ENCODE measurements at places on chromosomes 5 and 9.

GRCh38 chr5:38692781-38693527 is 136.5 kb upstream of the LIFR start:
- no peak for DNase-seq

- DNase-seq: no peak
Measured at GRCh38 chr5:167639766-167640165, 651.7 kb upstream of the WWC1 start.

DNA sequence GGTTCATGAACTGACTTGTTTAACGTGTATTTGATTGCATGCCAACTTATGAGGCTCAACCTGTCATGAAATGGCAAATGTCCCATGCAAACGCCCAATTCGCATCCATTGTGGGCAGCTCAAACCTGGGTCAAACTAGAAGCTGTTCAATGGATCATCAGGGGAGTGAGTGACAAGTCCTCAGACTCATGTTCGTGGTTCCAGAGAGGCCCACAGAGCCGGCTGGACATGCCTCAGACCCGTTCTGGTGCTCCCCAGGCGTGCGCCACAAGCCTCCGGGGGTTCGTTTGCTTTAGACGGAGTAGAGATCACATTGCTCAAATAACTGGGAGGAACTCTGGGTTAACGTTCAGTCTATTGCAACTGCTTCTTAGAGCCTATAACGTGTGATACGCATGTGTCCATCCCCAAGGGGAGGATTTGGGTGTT is 15.0 kb downstream of the GFI1B start:
- DNase-seq: no peak

DNA sequence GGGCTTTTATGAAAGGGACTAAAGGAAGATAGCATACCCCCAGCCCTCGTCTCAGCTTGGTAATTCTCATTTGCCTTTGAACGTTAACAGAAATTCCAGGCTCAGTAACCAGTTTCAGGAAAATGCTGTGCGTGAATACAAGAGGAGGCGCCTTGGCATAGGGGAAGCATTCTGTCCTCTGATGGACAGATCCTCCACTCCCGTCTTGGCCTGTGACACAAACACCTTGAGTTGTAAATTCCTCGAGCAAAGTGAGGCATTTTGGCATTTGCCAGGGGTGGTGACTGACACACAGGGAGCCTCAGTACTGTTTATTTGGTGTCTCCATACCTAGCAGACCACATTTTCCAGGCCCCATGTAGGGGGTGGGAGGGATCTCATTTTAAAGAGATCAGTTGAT is 44.8 kb downstream of the APTX start:
- no peak for DNase-seq

DNA sequence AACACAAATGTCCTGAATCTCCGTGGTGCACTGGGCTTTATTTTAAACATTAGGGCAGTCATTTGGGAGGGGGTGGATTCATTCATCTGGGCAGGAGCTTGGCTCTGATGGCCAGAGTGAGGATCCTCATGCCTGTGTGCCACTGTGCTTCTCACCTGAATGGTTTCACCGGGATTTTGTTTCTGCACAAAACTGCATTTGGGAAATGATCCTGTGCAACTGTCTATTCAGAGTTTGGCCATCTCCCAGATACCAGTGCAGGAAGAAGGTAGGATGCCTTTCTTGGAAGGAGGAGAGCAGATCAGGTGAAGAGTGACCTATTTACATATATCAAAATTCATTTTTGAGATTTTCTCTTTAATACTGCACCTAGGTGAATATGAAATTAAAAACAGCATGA is 514.4 kb upstream of the SEMA6A start:
- DNase-seq: no peak

- DNase-seq: no peak
Measured at GRCh38 chr5:106376522-106376921, 1294.2 kb downstream of the EFNA5 start.

GRCh38 chr5:131983244-131983771 is 28.1 kb downstream of the ACSL6 start:
- DNase-seq: no peak

DNA sequence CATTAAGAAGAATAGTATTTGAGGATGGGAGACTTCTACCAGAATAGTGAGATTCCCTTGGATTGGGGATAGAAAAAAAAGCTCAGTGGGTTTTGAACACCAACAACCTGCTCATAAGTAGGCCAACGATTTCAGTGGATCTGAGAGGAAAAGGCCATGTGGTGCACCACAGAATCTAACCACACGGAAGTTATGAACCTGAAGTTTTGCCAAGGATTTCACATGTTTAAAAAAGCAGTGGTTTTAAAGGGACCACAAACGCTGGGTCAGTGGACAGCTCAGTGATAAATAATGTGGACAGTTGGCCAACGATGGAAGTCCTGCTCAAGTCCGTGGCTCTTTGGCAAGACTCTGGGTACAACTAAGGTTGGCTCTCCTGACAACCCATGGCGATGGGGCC is 107.2 kb upstream of the TXNDC8 start:
- DNase-seq: no peak

DNA sequence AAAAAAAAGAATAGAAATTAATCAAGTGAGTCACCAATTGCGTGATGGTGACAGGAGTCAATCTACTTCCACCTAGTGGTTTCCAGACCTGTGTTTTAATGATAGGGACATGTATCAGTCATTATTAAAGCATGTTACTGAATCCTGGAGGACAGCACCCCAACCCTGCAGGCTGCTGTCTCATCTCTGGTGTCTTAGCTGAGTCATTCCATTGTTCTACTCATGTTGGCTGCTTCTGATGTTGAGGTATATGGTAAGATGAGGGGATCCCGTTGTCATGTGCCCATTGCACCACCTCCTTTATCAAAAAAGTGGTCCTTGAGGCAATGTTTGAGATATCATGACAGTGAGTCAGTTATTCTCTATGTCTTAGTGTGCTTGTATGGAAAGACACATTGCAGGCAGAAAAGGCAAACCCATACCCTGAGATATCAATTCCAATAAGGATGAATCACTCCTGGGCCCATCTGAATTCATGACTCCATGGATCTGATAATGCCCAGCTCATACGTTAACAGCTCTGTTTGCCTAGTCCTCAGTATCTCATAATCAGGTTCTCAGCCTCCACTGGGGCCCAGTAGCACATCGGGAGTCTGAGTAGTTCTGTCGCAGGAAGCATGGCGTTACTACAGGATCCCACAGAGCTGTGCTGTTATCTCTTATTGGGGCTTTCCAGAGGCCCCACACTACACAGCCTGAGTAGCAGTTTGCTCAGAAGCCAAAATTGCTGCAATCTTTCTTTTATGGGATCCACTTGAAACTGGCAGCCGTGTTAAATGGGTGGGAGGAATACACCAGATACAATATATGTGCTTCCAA is 31.2 kb downstream of the HMGCS1 start:
- DNase-seq: no peak

- no peak for DNase-seq
Measured at GRCh38 chr9:126563556-126563955, 50.2 kb upstream of the LMX1B start.

GRCh38 chr5:68252673-68253623 is 37.4 kb downstream of the PIK3R1 start:
- peak; percentile 38 for DNase-seq

DNA sequence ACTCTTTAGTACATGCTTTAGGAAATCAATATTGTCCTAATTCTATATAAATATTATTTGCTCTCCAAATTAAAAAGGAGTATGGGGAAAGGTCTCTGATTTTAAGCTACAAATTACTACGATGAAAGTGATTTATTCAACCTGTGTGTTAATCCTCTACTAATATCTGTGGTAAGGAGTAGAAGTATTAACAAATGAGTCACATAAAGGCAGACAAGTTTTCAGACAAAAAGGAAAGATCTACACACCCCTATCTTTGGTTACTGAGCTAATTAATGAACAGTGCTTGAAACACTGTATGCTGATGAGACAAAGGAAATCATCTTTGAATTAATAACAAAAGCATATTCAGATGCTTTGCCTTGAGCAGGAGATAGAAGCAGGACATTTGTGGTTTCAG is 15.9 kb downstream of the LOX start:
- no peak for DNase-seq

- DNase-seq: no peak
Measured at GRCh38 chr9:120465685-120466407, 114.1 kb downstream of the CDK5RAP2 start.

- no peak for DNase-seq
Measured at GRCh38 chr5:107074996-107075395, 595.7 kb downstream of the EFNA5 start.

DNA sequence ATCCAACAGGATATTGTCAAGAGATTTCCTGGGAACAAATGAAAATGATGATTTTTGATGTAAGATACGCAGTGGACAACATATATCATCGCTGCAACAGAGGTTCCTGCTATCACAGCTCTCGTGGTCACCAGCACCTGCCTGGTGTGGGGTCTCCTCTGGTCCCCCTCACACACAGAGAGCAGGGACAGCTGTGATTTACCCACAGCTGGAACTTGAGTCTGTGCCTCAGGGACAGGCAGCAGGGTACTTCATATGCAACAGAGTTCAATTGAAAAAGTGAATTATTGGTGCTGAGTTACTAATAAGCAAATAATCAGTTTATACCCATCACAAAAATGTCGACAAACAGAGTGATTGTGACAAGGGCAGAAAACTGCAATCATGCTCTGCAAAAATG is 93.4 kb downstream of the LMX1B start:
- no peak for DNase-seq

DNA sequence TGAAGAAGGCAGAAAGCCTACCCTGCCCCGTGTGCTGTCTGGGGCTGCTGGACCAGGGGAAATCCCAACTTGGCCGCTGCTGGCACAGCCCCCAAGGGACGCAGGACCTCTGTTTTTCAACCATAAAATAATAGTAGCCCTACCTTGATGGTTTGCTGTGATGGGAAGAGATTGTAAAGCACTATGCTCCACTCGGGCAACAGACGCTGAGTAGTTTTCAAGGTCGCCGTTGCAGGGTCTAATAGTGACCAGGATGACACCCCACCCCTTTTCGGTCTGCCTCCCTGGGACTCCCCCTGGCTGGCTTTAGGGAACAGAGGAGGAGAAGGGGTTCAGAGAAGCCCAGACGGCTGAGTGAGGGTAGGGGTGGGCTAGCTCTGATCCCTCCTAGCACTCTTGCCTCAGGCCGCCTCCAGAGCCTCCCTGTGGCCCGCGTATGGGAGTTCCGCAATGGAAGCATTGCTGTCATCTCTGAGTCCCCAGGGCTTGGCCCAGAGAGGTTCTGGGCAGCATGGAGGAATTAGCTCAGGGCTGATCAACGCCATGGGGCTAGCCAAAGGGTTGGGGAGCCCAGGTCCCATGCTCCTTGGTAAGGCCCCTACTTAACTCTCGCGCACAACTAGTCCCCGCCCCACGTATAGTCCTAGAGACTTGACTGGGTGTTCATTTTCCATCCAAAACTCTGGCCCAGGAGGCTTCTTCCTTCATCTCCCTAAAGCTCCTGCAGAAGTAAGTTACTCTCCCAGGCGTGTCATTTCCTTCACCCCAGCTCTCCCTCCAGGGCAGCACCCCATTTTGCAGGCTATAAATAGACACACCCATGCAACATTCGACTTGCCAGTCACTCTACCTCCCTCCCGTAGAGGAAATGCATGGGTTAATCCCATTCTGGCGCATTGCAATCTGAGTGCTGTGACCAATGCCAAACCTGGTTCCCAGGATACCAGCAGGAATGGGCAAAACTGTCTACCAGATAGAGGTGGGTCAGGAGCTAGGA is 1.1 kb upstream of the IRF1 start:
- DNase-seq: no peak

- no peak for DNase-seq
Measured at GRCh38 chr9:126625329-126626126, 11.8 kb downstream of the LMX1B start.

DNA sequence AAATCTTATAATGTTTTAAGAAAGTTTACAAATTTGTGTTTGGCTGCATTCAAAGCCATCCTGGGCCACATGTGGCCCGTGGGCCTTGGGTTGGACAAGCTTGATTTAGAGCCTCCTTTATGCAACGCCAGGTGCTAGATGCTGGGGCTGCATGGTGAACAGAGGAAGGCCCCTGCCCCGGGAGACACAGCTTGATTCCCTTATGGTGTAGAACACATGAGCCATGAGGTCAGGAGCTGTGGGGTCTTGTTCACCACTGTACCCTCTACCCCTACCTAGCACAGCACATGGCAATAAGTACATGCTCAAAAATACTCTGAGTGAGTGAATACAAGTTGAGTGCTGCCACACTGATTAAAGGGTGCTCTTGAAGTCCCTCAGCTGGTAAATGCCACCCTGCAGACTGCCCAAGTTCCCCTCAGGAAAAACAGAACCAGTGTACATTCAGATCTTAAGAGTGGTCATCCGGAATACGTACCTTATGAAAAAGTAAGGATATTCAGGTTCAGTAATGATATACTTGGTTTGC is 71.9 kb downstream of the ARRDC3 start:
- no peak for DNase-seq

DNA sequence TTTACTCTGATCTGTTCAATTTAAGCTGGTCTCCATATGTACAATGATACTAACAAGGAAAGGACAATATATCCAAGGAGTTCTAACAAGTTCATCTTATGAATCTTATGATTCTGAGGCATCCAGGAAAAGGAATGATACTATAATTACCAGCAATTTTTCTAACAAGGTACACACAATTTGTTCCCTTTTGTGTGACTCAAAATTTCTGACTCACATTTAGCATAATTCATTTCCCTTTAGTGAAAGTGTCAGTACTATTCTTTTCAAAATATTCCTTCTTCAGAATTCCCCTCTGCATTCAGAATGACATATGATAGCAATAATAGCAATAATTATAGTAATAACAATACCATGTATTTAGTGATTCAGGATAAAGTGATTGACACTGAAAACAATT is 594.8 kb downstream of the DMRTA1 start:
- DNase-seq: no peak

DNA sequence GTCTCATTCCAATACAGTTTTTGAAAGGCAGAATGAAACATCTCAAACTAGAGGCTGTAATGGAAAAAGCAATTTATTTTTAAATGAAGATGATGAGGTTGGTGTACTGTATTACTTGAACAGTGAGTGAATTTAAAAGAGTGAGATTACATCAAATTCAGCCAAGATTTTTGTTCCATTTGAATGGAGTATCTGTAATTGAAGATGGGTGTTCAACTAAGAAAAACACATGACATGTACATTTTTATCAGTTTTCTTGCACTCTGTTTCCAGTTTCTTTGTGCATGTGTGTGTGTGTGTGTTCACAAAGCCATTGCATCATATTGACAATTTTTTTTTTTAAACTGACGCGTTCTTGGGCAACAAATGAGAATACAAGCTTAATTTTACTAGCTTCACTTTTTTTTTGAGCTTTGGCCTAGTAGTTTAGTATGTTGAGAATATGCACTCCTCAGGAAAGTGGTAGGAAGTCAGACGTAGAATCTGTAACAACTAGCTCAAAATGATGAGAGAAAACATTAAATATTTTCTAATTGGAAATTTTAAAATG is 243.5 kb downstream of the MAST4 start:
- DNase-seq: no peak

DNA sequence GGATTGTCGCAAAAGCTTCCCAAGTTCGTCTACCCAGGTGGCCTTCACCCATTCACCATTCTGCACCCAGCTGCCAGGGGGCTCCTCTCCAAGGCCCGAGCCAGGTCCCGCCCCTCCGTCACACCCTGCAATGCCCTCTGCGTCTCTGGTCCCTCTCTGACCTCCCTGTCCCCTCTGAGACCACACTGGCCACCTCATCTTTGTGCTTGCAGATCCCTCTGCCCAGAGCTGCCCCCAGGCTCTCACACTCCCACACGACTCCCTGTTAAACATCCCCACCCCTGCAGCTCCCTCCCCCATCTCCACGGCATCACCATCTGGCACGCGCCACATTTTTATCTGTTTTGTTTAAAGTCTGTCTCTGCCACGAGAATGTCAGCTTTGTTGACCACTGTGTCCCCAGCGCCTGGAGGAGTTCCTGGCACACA is 243.6 kb downstream of the PBX3 start:
- DNase-seq: no peak

- no peak for DNase-seq
Measured at GRCh38 chr5:53008751-53009150, 19.6 kb downstream of the ITGA2 start.
